ENCODE measurements at places on chromosomes 11 and 22. TPM values are rescaled to one million over a fixed set of nuclear protein-coding genes. Genes with fewer than 3 reads are reported as not detected.

KCNE3 gene
- 2.6 TPM for total RNA-seq

ART1 gene
- total RNA-seq: not detected

FAR1 gene
- total RNA-seq: 38.9 TPM

MS4A1 gene
- total RNA-seq: 0.47 TPM

TNNI2 gene
- 0.35 TPM for total RNA-seq

ARCN1 gene
- total RNA-seq: 129 TPM

MRGPRX3 gene
- not detected for total RNA-seq

MYBPC3 gene
- 966 TPM for total RNA-seq

GALNT18 gene
- 21.5 TPM for total RNA-seq

CDCA5 gene
- 0.81 TPM for total RNA-seq

RRP7A gene
- 21.1 TPM for total RNA-seq

FAM111B gene
- 2.9 TPM for total RNA-seq

FOLR2 gene
- total RNA-seq: 57.0 TPM

MS4A5 gene
- total RNA-seq: not detected

OR52H1 gene
- total RNA-seq: not detected

MYO7A gene
- total RNA-seq: 11.1 TPM

OR8H3 gene
- not detected for total RNA-seq

TMEM80 gene
- 11.3 TPM for total RNA-seq
